Stomach (tissue), 19 donors: ENCODE measurements at places on chromosomes 12 and 14. TPM values are rescaled to one million over a fixed set of nuclear protein-coding genes. Genes with fewer than 3 reads are reported as not detected.
A peak's percentile ranks its signal among the peaks of the same experiment; 100 is the strongest.

DNA sequence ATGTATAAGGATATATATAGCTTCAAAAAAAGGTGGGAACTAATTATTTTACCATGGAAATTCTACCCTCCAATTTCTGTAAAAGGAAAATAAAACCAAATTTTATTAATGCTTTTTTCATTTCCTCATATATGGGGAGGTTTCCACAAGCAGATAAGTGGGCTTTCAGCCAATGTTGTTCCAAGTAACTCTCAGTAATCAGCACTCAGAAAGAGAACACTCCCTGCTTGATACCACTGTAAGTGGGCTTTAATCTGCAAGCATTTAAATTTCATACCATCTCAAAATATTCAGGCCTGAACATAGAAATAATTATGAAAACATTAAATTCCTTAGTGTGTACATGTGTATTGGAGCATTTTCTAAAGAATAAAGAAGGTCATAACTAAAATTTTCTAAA, 827.6 kb downstream of the C12orf50 start:
- DNase-seq = peak; percentile 10

DNA sequence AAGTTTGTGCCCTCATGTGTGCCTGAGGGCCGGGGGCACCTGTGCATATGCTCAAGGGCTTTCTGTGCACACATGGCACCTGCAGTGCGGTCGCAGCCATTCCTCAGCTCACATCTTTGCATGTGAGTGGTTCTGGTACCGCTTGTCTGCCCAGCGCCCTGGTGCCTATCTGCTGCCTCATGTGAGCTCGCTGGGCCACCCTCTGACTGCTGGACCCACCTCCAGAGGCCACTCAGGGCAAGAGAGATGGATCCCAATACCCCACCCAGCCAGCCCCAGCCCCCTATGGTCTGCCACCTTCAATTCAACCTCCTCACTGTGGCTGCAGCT, 5.4 kb upstream of the AMN start:
- DNase-seq = no peak

DNA sequence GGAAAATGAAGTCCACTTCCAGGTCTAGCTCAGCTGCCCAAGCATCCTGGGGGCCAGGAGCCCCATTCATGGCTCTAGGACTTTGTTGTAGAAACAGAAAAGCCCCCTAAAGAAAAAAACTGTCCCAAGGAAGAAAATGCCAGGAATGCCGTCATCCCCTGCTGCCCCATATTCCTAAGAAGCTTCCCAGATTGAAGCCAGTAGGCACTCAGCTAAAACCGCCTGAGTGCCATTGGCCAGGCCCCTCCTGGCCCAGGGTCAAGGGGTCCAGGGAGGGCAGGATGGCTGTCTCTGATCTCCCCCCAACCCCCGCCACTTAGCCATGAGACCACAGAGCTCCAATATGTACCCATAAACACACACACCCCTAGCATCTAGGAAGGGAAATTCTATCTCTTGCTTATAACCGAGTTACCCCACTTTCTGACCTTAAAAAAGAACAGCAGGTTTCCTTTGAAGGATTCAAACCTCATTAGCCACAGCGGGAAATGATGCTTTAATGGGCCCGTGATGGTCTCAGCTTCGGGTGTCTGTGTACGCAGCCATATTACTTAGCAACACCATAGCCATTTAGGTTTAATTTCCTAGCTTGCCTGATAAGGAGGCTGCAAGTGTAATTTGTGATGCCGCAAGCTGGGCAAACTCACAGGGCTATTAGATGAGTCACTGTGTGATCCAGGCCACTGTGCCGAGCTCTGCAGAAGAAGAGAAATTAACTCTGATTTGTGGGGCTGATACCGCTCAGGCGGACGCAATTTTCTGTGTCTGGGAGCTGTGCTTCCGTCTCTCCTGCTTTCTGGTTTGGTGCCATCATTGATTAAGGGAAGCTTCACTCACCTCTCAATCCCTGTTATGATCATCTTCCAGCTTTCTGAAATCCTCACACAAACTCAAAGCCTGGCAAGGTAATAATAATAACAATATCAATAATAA, 84.2 kb downstream of the GCH1 start:
- no peak for DNase-seq

GRCh38 chr12:106096376-106096775, 42.4 kb downstream of the NUAK1 start:
- DNase-seq = peak; percentile 56

Gene CLEC2B
- total RNA-seq = 0.87 TPM

Gene NEMF
- 100 TPM for total RNA-seq
